Right ventricle myocardium inferior (tissue), 1 donor: ENCODE measurements at places on chromosomes 2 and 18.

DNA sequence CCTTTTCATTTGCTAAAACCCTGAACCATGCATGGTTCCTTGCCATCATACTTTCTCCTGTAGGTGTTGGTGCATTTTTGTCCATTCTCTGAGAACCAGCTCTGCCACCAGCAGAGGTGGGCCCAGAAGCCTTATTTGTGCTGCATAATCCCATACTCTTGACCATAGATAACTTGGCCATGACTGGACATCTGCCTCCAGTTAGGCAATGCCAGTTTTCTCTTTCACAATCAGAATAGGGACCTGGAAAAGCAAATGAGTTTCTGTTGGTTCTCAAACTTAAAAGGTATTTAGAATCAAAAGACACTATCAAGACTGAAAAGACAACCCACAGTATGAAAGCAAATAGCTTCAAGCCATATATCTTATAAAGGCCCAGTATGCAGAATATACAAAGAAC, 167.3 kb downstream of the MAIP1 start:
- no peak for DNase-seq

DNA sequence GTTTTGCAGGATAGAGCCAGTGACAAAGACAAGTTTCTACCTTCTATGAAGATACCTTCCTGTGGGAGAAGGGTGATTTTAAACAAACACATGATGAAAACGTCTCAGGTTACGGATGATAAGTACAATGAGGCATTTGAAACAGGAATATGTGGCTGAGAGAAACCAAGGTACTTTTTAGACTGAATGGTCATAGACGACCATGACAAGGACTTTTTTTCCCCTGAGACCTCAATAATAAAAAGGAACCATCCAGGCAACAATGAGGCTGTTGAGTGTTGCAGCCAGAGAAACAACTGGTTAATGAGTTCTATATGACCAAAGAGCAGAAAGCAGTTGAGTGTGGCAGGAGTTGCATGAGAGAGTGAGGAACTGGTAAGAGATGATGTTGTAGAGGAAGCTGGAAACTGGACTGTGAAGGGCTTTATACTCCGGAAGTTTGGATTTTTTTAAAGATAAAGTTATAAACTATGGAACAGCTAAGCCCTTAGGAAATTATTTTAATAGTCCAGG, 306.1 kb upstream of the CYRIA start:
- DNase-seq = no peak

GRCh38 chr18:77207540-77207939, 42.1 kb upstream of the GALR1 start:
- DNase-seq = peak; percentile 74

DNA sequence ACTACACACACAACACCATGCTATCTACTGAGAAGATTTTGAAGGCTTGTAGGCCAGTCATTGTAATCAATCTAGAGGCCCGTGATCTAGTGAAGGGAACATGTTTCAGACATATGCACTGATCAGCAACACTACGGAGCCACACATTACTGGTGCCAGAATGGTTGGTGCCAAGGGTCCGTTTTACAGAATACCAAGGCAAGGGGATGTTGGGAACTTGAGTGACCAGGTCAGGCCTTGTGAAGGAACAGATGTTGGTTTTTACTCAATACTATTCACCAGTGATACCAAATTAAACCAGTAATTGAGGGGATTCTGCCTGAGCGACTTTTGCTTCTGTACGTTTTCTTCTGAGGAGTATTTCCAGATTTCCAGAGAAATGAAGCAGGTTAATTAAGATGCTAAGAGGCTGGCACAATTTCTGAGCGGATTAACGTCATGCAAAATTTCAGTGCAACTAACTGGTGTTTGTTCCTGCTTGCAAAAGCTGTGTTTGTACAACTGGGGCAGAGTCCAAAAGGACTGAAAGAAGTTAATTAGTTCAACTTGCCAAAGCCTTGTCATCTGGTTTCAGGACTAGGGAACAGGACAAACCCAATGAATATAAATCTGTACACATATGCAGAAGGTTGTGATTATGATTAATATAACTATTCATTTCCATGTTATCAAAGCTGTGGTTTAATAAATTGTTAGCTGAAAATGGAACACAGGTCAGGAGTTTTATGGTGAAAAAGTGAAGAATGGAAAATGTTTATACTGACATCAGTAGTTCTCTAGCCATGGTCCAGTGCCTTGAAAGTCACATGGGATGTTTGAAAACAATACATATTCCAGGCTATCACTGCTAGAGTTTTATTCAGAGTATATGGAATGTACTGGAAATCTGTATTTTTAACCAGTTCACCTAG, 432.1 kb upstream of the DCC start:
- no peak for DNase-seq

DNA sequence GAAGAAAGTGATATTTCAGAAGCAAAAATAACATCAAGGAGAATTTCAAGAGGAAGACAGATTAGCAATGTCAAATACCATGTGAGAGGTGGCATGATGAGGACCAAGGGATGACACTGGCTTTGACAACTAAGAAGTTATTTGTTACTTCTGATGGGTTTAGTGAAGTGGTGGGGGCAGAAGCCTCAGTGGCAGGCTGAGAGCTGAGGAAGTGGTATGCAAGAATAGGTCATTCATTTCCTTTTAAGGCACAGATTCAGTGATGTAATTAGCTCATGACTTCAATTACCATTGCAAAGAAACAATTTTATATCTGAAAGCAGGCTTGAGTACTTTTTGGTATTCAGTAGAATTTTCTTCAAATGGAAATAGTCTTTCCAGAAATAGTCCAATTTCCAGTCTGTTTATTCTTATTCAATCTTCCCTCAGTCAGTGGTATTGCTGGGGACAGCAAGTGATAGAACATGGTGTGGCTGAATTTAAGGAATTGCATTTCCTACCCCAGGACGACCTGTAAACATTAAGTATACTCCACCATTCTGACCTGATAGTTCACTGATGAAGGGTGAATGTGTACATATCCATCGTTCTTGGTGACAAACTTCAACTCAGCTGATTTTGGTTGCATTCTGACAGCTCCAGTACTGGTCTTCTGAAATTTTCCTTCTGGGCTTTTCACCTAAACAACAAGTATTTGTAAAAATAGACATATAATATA, 28.2 kb downstream of the GEMIN6 start:
- no peak for DNase-seq

- no peak for DNase-seq
Observed at GRCh38 chr2:108428286-108429009, 20.6 kb upstream of the GCC2 start.

GRCh38 chr2:48979691-48980090, 174.6 kb downstream of the FSHR start:
- DNase-seq = no peak

DNA sequence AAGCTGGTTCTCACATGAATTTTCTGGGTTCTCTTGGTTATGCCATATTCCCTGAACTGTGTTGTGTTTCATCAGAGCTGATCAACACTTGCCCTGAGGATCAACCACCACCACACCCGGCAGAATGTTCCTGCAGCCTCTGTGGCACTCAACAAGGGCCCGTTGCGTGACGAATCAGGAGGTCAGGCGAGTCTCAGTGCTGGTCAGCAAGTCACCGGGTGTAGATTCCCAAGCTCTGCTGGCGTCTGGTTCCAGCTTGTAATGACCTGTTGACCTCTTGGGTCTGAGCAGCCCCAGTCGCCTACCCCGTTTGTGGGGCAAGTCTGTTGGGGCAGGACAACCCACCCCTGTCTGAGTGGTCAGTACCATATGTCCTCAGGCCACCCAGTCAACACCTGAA, 46.0 kb downstream of the ADCY3 start:
- peak; percentile 65 for DNase-seq

GRCh38 chr2:65691816-65692215, 259.4 kb upstream of the SPRED2 start:
- DNase-seq = no peak

DNA sequence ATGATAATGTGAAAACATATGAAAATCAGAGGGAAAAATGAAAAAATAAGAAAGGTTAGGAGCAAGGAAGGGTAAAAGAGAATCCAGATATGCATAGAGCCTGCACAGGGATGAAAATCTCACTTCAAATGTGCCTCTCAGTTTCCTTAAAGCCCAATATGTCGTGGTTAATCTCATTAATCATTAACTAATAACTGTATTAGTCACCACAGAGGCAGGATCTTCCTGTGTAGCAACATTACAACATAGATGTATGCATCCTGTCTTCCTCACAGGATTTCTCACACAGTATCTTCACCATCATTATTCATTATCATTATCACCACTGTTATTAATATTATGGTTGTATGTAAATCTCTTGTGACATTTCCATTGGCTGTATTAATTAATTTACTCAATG, 361.2 kb upstream of the SOX11 start:
- DNase-seq = no peak

DNA sequence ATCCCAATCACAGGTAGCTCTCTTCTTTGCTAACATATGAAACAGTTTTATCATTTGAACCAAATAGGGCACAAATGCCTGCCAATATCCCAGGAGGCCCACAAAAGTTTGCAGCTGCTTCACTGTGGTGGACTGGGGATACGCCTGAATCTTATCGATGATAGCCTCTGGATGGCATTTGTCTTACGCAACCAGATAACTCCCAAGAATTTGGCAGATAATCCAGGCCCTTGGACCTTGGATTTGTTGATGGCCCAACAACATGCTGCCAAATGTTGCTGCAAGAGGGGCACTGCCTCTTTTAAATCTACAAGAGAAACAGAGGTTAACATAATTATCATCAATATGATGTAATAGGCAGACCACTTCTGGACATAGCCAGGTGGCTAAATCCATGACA, 587.1 kb upstream of the LRRTM4 start:
- no peak for DNase-seq

DNA sequence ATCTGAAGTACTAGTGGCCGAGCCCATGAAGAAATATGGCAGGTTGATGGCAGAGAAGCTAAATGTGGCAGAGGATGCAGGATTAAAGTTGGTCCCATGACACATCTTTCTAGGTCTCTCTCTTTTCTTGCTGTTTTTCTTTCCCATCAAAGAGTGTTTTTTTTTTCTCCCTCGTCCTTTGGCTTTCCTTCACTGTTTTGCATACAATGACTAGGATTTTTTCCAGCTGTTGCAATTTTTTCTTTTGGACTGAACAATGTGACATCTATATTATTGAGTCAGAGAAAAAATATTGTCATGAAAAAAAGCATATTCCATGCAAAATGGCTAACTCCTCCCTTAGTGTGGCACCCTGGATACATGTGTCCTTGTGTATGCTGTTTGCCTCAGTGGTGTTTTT, 939.5 kb upstream of the FANCL start:
- DNase-seq = no peak

- DNase-seq = no peak
Observed at GRCh38 chr2:60470340-60470739, 83.1 kb downstream of the BCL11A start.
